HL-60 (cell line): ENCODE measurements at places on chromosomes 12 and 14.

DNA sequence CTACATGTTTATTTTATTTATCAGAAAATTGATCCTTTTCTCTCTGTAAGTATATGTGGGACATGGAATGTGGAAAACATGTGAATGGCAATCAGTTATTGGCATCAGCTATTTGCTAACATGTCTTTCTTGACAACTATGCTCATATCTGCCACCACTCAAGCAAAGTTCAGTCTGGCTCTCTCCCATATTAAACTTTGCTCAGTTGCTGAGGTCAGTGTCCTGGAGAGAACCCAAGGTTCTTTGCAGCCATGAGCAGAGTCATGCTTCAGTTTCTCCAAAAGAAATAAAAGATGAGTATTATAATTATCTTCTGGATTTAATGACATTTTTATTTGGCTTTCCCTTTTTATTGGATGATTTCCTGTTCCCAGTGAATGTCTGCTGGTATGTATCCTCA is 42.6 kb downstream of the A2M start:
- DNase-seq, result no peak

- DNase-seq, result no peak
Measured at GRCh38 chr14:32472512-32473463, 143.7 kb downstream of the AKAP6 start.

DNA sequence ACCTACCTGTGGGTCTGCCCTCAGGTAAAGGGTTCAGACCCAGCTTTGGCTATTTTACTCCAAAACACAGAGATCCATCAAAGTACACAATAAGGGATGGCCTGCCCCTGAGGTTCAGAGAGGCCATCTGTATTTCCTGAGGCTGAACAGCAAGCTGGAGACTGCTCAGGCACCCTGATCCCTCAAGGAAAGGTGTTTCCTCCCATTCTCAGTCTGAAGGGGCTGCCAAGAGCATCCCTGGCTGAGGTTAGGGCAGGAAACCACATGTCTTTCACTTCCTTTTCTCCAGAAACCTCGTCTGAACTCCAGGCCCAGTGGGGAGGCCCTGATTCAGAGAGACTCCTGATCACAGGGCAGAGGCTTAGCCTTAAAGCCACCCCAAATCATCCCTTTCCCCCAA is 1.5 kb downstream of the RILPL1 start:
- peak; percentile 57 for DNase-seq

- peak; percentile 52 for DNase-seq
Measured at GRCh38 chr12:46266869-46267574, 1.8 kb downstream of the SLC38A1 start.

DNA sequence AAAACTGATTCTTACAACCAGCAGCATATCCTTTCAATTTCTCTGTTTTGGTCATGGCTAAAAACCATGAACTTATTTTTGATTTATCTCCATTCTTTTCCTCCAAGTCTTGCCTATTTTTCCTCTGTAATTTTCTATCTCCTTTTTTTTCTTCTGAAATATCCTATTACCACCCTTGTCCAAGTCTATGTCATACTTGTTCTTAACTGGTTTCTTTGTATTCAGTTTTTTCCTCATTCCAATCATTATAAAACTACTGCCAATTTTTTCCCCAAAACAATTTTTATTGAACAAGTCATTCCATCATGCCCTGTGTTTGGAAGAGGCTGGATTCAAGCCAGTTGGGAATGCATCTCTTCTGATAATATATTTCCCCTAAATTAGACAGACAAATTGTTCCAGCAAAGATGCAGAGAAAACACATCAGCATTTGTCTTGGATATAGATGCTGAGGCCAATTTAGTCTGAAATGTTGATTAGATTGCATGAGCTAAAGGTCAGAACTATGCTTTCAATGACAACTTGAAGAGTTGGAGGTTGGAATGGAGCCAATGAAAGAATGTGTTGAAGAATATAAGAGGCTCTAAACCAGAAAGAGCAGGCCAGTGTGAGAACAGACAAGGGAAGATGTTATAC is 30.7 kb downstream of the OTOGL start:
- no peak for DNase-seq

DNA sequence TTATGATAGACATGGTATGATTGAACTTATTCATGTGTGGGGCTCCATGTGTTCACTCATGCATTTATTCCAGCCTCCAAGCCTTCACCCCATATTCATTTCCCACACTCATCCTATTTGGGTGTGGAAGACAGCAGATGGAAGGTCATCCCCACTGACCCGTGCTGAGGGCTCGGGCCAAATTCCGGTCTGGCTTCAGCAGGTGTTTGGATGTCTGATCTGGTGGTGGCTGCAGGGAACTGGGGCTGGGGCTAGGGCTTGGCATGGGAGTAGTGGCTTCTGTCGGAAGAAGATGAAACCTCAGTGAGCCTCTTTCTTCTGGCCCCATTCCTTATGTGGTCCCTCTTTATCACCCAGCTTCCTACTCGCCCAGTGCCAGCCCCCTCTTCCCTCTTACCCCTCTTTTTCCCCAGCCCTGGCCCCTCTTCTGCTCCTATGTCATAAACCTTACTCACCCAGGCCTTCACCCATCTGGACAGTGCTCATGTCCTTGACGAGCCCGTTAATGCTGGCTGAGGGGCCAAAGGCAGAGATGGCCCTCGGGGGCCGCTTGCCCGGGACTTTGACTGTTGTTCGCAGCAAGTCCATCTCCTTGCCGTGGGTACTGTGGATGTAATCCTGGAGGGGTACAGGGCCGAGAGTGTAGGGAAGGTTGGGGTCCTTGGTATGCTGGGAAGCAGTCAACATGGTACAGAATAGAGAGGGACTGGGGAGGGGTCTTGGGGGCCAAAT is 8.0 kb downstream of the AGAP2 start:
- DNase-seq, result no peak

DNA sequence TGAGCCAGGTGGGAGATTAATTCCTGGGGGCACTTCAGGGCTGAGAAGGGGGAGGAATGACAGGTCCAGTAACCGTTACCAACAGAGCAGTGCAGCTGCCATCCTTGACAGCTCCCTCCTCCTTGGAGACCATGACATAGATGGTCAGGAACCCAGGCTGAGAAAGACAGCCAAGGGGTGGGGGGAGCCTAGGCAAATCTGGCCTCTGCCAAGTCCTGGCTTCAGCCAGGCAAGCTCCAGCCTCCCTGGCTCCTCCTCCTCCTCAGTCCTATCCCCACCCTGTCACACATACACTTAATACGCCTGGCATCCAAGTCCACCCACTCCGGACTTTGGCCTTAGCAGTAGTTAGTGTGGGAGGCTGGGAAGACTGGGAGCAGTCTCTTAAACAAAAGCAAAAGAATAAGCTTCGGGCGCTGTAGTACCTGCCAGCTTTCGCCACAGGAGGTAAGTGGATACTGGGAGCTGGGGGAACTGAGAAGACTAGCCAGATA is at the start of gene RDH5:
RDH5 (plus strand) TSS at position 323 of the 494 bp plus-strand sequence. CDS start 792 bp downstream, outside the sequence.
- no peak for DNase-seq

- no peak for DNase-seq
Measured at GRCh38 chr14:54785778-54786770, 116.6 kb downstream of the GCH1 start.

DNA sequence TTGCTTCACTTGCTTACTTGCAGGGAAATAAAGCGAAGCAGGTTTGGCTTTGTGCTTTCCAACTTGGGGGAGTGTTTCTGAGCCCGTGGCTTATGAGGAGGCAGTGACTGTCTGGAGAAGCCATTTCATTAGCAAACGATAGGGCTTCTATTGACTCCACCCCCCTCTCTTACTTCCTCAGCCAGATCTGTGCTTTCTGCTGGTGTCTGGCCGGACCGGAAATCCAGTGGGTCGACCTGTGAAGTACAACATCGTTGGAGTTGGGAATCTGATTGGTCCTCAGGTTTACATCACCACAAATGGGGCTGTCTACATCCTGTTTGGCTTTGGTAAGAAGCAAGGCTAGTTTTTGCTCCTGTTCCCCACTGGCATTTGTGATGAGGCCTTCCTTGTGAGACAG is 22.3 kb downstream of the FAM234B start:
- no peak for DNase-seq

DNA sequence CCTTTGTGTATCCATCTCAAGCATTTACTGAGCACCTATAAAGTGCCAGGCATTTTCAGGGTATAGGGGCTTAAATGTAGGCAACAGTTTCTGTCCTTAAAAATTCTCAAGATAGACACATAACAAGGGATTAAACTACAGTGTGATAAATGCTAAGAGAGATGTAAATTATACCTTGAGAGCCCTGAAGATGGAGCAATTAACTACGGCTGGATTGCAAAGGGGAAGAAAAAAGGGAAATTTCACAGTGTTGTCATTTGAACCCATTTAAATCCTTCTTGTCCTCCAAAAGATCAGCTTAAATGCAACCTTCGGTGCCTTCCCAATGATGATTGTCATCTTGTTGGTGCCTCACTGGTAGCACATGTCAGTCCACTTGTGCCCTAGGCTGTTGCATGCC is 11.5 kb upstream of the IL26 start:
- no peak for DNase-seq
